ENCODE measurements at places on chromosomes 2 and 18.

- no peak for DNase-seq
Measured at GRCh38 chr2:240441993-240442411, 6.5 kb downstream of the GPC1 start.

GRCh38 chr2:174835797-174836255 is 71.6 kb upstream of the CHRNA1 start:
- DNase-seq, result no peak

DNA sequence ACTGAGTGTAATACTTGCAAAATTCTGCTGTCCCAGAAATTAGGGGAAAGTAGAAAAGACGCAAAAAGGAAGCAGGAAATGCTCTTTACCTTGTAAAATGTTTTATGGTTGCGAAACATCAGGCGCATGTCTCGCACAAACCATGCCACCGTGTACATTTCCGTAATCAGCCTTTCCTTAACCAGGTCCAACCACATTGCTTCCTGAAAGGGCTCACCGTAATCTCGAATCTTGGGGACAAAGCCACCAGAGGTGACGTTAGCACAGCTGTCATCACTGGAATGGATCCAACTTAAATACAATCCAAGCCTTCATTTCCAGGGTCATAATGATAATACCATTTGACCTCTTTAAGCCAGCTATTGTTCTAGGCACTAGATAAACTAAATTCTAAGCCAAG is 49.3 kb downstream of the SP110 start:
- DNase-seq, result peak; percentile 71

DNA sequence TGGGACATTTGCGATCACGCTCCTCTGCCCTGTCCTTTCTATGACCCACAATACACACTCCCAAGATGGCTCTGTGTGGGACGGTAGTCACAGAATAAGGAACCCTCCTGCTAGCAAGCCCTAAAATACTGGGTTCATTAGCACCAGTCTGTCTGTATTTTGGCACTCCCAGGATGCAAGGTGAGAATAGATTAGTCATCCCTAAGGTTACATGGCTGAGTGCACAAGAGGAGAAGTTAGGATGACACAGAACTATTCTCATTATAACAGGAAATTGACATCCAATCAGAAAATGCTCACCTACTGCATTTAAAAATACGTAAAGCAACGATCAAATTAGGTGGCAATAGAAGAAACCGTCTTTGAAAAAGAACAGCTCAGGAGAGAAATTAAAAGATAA is 590.2 kb downstream of the EPHA4 start:
- no peak for DNase-seq

- DNase-seq, result no peak
Measured at GRCh38 chr18:48813321-48813720, 137.4 kb downstream of the SMAD7 start.

- DNase-seq, result peak; percentile 33
Measured at GRCh38 chr2:11129598-11130449, 25.4 kb upstream of the SLC66A3 start.

Data from NCI-H748 treated with DMSO at 0.1 percent for 48 hours (cell line).